Stimulated activated CD8-positive, alpha-beta memory T cell treated with anti-CD3 and anti-CD28 coated beads, Interleukin-7, amount 100 ng/mL, for 1 hour (primary cell): ENCODE measurements at places on chromosomes 16 and 17.

GRCh38 chr17:48746916-48747444 lies 18.4 kb upstream of the HOXB13 start:
- DNase-seq = no peak

GRCh38 chr16:11135464-11135973 lies 120.5 kb downstream of the SOCS1 start:
- DNase-seq = no peak

- DNase-seq = no peak
These were observed 42.0 kb downstream of the MGAT5B start for GRCh38 chr17:76909971-76910760.

DNA sequence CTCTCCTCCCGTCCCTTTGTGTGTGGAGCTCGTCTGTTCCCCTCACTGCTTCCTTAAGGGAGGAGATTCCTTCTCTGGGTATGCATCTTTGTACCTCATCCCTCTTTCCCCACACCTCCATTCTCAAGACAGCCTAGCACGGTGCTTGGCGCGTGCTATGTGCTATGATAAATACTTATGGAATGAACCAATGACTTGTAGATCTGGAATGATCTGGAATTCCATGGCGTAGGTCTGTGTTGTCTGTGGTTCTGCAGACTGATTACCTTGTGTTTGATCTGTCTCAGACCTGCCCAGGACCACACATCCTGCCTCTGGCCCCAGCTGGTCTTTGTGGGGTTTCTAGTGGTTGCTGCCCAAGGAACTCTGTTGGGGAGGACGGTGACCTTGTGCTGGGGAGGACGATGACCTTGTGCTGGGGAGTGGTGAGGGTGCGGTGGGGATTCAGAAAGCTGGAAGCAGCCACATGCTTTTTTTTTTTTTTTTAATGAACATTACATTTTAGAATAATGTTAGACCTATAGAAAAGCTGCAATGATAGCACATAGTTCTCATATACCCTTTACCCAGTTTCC lies 33.5 kb upstream of the ETV4 start:
- no peak for DNase-seq

GRCh38 chr16:1863681-1864460 lies 8.1 kb downstream of the MEIOB start:
- no peak for DNase-seq

GRCh38 chr17:4509401-4509800 lies 10.7 kb downstream of the SPNS2 start:
- no peak for DNase-seq

- DNase-seq = no peak
These were observed 13.2 kb downstream of the UTP4 start for GRCh38 chr16:69145658-69146057.

GRCh38 chr17:81345228-81346089 lies 49.8 kb upstream of the BAHCC1 start:
- DNase-seq = no peak

- DNase-seq = no peak
These were observed 114.0 kb upstream of the ERCC4 start for GRCh38 chr16:13805951-13806350.

GRCh38 chr16:83956336-83957289 lies 3.6 kb downstream of the OSGIN1 start:
- peak; percentile 45 for DNase-seq

DNA sequence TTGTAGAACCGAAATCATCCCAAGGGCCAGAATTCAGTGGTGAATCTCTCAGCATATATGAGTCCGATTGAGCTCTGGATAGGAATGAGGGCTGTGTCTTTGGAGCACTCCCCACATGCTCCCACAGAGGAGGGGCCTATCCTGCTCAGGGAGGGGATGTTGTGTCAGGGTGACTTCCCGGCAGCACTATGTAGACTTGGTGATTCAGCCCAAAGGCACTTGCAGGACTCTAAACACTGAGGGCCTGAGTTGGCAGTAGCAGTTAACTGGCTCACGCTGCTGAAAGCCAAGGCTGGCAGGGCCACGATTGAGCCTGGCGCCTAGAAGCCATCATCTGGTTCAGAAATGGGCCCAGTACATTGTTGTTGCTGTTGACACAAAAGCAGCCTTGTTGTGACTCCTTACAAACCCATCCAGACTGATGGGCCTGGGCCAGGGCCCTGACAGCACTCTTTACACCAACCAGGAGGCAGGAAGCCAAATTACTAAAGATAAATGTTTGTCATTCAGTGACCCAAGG lies 31.9 kb downstream of the NMT1 start:
- no peak for DNase-seq

GRCh38 chr17:15468126-15468525 lies 705 bp upstream of the CDRT4 start:
- no peak for DNase-seq

GRCh38 chr17:66784621-66785364 lies 50.1 kb upstream of the CACNG5 start:
- DNase-seq = no peak

DNA sequence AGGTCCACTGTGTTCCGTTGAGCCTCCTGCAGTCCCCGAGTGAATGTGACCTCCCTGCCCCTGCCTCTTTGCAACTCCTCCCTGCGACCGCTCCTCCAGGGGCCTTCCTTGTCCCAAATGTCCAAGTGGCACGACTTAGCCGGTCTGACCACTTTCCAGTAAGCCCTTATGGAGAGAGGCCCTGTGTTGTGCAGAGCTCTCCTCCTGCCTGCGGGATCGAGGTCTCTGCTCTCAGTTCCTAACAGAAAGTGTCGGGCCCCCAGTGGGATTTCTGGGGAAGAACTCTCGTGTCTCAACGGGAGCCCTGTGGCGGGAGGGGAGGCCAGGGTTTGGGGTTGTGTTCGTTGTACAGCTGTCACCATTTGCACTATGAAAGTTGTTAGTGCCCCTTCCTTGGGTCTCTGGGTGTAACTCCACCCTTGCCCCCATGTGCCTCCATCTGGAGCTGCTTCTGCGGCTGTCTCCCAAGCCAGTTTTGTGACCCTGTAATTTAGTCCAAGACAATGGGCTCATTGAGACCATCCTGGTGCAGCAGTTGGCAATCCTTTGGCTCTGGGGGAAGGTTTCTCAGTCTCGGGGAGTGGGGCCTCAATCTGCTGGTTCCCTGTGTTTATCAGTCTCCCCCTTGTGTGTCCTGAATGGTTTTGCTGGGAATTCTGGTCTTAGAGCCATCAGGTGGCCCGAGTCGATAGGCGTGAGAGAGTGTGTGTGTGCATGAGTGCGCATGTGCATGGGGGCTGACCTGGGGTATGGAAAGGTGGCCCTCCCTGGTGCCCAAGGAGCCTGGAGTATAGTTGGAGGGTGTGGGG lies 234.5 kb downstream of the SEC14L1 start:
- no peak for DNase-seq

DNA sequence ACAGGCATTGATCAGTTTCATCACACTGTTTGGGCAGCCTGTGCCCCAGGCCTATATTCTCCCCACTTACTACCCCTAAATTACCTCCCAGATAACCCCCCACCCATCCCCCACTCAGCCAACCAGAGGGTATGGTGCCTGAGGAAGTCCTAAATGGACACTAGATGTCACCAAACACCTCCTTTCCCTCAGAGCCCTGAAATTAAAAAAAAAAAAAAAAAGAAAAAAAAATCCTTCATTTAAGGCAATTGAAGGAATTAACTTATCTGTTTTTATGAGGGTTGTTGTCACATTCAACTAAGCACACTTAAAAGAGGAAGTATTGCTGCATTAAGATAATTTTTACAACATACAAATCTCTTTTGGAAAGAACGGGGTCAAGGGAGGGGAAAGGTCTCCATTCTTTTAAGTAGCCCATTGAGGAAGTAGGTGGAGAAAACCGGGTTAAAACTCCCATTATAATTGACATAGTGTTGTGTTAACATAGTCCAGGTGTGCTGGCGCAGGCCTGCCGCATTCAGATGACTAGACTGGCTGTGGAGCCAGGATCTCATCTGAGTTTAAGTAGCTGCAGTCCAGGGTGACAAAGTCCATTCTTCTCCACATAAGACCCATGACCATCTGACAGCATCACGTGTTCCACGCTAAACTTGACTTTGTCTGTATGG lies 46.3 kb downstream of the SNX11 start:
- DNase-seq = no peak

DNA sequence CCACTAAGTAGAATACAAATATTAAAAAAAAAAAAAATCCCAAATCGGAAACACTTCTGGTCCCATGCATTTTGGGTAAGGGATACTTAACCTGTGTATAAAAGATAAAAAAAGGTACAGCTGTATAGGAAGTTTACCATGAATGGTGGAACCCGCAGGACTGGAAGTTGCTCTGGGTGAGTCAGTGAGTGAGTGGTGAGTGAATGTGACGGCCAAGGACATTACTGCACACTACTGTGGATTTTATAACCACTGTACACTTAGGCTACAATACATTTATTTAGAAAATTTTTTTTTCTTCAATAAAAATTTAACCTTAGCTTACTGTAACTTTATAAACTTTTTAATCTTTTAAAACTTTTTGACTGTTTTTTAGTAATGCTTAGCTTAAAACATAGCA lies 71.3 kb upstream of the BCAR1 start:
- no peak for DNase-seq

DNA sequence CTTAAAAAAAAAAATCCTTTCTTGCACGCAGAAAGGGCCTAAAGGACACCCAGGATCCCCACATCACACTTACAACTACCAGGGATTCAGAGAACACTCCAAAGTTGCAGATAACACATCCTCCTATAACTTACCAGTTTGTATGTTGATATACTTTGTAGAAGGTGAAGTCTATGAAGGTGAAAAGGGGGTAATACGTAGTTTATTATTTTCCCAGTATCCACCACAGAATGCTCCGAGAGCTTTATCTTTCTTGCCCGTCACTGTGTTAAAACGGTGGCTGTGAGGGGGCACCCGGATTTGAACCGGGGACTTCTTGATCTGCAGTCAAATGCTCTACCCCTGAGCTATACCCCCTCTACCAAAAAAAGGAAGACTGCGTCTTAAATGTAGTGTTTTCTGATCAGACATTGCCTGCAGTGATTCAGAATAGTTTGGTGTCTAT lies 7.9 kb upstream of the RPL23 start:
- no peak for DNase-seq

GRCh38 chr16:11295672-11296071 lies 14.5 kb upstream of the PRM1 start:
- no peak for DNase-seq

- DNase-seq = no peak
These were observed 1.4 kb downstream of the RAPGEFL1 start for GRCh38 chr17:40178660-40179059.

DNA sequence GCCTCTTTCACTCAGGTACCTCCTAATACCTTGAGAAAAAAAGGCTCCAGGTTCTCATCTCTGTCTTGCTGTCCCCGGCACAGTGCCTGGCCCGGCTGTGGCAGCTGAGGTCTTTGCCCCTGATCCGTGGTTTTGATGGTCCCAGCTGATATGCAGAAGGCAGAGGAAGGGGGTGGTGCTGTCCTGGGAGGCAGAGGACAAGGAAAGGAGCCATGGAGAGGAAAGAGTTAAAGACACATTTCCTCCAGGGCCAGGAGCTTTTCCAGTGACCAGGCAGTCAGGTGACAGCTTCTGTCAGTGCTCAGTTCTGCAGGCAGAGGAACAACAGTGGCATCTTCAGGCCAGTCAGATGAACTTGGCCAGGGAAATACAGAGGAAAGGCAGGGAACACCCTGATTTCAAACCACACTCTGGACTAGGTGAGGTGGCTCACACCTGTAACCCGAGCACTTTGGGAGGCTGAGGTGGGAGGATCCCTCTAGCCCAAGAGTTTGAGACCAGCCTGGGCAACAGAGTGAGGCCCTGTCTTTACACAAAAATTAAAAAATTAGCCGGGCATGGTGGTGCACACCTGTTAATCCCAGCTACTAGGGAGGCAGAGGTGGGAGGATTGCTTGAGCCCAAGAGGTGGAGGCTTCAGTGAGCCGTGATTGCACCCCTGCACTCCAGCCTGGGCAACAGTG lies 3.3 kb upstream of the COG1 start:
- no peak for DNase-seq

GRCh38 chr17:21297026-21297520 lies 12.6 kb downstream of the MAP2K3 start:
- no peak for DNase-seq

- no peak for DNase-seq
These were observed 16.1 kb downstream of the CCR7 start for GRCh38 chr17:40548982-40549685.

GRCh38 chr17:17724307-17725010 lies 43.2 kb downstream of the RAI1 start:
- DNase-seq = no peak

DNA sequence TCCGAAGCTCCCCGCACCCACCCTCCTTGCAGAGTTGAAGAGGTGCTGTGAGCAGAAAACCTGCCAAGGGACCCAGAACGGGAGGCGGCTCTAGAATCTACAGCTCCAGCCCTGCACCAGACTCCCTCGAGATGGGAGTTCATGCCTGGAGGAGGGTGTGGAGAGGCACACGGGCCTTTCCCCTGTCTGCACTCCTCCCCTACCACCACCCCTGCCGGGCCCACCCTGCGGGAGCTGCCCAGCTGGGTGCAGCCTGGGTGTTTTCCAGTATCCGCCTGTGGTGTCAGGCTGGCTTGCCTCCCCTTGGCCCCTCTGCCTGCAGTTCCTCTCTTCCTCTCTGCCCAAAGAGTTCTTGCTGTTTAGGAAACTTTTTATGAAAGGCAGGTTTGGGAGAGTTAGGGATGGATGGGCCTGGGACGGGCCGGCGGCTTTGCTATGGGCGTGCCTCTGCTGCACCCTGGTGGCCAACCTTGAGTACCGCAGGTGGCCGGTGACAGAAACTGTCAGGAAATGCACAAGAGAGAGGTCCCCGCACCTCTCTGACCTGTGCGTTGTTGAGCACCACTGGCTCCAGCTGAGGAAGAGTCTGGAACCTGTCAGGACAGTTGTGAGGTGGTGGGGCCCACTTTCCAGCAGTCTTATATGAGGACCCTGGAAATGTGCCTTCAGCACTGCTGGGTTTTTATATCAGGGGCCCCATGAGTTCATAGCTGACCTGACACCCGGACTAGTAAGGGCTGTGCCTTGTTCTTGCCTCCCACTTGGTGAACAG lies 354.1 kb downstream of the SEC14L1 start:
- peak; percentile 65 for DNase-seq

- DNase-seq = no peak
These were observed 22.4 kb upstream of the SCNN1B start for GRCh38 chr16:23279721-23280153.
